Stimulated activated CD8-positive, alpha-beta memory T cell treated with anti-CD3 and anti-CD28 coated beads, Interleukin-7, amount 100 ng/mL, for 1 hour (primary cell): ENCODE measurements at places on chromosomes 1 and 21.

DNA sequence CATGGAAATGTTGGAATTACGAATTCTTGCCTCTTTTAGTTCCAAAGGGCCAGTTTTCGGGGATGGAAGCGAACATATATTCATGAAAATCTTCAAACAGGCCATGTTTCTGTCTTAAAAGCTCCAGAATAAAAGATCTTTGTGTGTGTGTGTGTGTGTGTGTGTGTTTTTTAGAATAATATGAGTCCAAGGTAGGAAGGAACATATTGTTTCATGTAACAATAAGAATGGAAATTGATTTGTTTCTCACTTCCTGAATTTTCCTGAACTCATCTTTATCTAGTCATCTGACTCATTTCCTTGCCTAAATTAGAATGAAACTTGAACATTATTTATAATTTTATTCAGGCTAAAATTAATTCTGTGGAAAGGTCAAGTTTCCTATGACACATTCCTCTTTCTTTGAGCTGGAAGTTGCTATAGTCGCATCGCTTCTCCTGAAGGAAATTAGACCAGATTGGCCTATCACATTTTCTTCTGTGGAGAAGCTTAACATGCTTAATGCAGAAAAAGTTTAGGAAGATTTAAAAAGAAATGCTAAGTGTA lies 805.1 kb upstream of the ADAMTS5 start:
- DNase-seq: no peak

DNA sequence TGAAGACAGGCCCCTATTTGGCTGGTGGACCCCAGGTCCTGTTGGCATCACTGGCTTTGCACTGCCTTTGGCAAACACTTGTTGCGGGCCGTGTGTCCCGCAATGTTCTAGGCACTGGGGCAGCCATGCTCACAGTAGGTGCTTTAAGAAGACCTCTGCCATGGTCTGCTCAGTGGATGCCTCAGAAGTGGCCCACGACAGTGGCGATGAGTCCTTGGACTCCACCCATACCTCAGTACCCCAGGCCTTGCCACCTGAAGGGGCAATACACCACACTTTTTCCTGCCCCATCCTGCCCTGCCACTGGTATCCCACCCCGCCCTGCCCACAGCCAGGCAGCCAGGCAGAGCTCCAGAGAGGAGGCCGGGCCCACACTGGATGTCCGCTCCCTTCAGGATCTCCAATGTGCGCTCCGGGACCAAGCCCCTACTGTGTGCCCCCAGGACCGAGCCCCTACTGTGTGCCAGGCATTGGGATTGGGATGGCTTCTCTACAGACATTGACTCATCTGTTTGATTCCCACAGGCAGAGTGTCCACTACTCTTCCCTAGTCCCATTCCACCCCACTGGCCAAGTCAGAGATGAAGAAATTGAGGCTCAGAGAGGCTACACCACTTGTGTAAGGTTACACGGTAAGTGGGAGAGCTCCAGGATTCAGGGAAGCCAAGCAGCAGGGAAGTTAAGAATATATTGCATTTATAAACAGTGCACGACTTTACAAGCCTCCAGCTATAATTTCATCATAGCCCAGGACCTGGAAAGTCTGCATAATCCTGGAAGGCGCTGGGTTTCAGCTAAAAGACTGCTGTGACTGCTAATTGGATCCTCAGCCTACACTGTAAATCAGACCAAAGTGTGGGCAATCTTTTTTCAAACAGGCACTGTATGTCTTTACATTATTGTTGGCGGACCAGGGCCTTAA lies 101.6 kb downstream of the DMRTB1 start:
- DNase-seq: no peak

- no peak for DNase-seq
Measured at GRCh38 chr1:215845234-215845891, 278.3 kb downstream of the KCTD3 start.

GRCh38 chr1:21933397-21934248 lies 3.5 kb downstream of the HSPG2 start:
- no peak for DNase-seq
